ENCODE measurements at places on chromosomes 2 and 18.

GRCh38 chr2:239934571-239935171 lies 90.5 kb downstream of the NDUFA10 start:
- DNase-seq = peak; percentile 91

DNA sequence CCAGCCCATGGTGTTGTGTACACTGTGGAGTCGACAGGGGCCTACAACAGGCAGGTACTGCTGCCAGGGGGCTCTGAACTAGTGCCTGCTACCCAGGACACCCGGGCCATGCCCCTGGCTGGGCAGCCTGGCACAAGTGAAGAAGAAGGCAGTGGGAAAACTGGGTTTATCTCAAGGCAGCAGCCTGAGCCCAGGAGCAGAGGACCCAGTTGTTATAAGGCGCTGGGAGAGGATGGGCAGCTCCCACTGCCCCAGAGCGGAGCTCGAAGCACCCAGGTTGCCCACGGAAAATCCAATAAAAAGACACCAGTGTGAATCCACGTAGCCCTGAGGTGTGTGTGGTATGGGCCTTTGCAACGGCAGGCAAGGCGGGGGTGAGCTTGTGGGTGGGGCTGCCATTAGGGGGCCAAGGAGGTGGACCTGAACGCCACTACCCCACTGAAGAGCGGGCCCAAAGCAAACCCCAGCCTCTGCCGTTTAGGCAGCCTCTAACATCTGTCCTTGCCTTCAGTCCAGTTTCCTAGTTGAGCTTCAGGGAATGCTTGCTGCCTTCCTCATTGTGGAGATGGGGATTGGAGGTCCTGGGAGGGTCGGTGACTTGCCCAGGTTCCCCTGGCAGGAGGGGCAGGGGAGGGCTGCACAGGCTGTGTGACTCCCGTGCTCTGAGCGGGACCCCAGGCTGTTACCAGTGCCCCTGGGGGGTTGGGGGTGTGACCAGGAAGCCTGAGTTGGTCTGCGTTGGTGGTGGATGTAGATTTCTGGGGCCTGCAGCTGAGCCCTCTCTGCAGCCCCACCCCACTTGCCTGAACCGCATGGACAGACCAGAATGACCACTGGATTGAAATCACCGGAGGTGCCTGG lies 16.0 kb downstream of the ARID5A start:
- DNase-seq = no peak

- DNase-seq = no peak
Observed at GRCh38 chr2:223643309-223643708, 41.1 kb upstream of the SCG2 start.

DNA sequence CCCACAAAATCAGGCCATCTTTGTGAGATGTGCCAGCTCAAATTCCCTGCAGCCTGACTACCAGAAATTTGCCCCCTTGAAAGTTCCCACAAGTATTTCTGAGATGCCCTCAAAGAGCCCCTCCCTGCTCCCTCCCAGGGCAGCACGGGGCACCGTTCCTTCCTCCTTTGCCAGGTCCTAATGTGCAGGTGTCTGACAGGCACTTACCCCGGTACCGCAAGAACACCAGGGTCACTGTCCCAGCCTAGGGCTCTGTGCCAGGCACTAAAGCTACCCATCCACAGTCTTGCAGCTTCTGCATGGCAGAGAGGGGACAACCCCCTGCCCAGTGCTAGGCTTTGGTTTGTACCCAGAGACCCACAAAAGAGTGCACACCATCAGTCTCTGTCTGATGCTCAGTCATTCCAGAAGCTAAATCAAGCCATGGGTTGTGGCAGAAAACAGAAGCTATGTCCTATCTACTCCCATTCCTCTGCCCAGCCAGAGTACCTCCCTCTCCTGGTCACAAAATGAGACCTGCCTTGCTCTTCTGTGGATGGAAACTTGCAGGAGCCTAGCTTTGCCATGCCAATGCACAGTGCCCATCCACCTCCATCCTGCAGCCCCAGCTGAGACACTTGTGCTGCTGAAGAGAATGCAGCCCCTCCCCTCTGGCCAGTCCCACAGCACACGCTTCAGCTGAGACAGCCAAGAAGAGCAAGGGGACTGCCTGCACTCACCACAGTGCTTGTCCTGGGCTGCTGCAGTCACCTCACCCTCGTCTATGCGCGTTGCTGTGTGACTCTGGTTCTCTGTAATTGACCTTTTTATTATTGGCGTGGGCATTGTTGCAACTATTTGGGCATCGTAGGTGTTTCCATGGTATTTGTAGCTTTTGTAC lies 48.7 kb downstream of the INPP5D start:
- no peak for DNase-seq

GRCh38 chr2:159515441-159515840 lies 100.9 kb downstream of the BAZ2B start:
- DNase-seq = no peak

GRCh38 chr2:284896-285492 lies 2.9 kb downstream of the ALKAL2 start:
- DNase-seq = no peak

DNA sequence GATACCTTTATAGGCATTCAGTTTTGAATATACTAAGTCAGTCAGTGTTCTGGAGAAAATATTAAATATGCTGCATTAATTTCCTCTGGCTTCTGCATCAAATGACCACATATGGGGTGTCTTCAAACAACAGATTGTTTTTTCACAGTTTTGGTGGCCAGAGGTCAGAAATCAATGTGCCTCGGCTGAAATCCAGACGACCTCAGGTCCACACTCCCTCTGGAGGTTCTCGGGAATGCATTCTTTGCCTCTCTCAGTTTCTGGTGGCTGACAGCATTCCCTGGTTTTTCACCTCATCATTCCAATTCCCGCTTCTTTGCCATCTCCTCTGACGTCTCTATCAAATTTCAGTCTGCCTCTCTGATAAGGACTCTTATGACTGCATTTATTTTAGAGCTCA lies 142.3 kb downstream of the ZNF407 start:
- no peak for DNase-seq

- DNase-seq = no peak
Observed at GRCh38 chr2:163659224-163659623, 76.6 kb downstream of the FIGN start.

- no peak for DNase-seq
Observed at GRCh38 chr2:156695020-156695419, 258.8 kb downstream of the GPD2 start.

GRCh38 chr2:134468164-134468563 lies 214.3 kb downstream of the MGAT5 start:
- DNase-seq = peak; percentile 21

DNA sequence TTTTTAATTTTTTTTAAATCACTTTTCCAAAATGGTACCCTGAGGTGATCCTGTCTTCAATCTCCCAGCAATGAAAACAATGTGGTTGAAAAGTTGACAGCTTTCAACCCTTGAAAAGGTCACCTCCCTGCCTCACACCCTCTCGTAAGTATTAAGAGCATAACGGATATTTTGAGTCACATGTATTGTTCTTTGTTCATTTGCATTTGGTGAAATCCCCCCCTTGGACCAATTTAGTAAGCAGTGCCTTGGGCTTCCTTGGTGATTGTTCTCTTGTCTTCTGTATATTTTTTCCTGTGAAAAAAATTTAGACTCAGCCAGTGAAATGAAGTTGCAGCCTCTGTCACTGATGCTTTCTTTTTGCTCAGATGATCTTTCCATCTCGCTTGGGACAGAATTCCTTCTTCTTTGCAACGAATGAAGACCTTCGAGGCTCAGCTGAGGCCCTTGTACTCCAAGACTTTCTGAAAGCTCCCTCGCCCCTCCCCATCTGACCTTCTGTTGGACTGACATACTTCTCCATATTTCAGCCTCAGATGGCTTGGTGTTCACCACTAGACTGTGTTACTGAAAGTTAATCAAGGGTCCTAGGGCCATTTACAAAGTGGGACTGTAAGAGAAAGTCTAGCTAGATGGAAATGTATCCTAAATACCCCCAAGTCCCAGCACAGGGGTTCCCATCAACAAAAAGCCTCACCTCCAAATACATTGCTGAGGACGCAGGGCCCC lies 158.4 kb downstream of the BCL2 start:
- no peak for DNase-seq

GRCh38 chr2:143264851-143265250 lies 135.6 kb downstream of the ARHGAP15 start:
- DNase-seq = peak; percentile 26

- peak; percentile 43 for DNase-seq
Observed at GRCh38 chr18:13394801-13395200, 176.2 kb downstream of the LDLRAD4 start.

- peak; percentile 82 for DNase-seq
Observed at GRCh38 chr2:120771111-120771780, 35.6 kb downstream of the GLI2 start.

GRCh38 chr2:102662833-102663232 lies 43.5 kb downstream of the SLC9A2 start:
- no peak for DNase-seq

Measured in lower leg skin (tissue), 4 donors.